Regular cardiac myocyte (primary cell): ENCODE measurements at places on chromosomes 12 and 14. TPM values are rescaled to one million over a fixed set of nuclear protein-coding genes. Genes with fewer than 3 reads are reported as not detected.

SMCO2 gene
- total RNA-seq = not detected in 2 replicates

BDKRB2 gene
- total RNA-seq = 0.58 and 11.0 TPM in 2 replicates

TTC9 gene
- total RNA-seq = under 0.01 TPM in 2 replicates

MYF5 gene
- total RNA-seq = not detected in 2 replicates

ADAM20 gene
- 0.38 and 2.3 TPM in 2 replicates for total RNA-seq

VRTN gene
- total RNA-seq = not detected in 2 replicates

KSR2 gene
- not detected in 2 replicates for total RNA-seq

ANO2 gene
- total RNA-seq = 0.19 and 0.85 TPM in 2 replicates

KRT75 gene
- total RNA-seq = not detected in 2 replicates

KRT78 gene
- not detected in 2 replicates for total RNA-seq

FAM222A gene
- under 0.01 and 0.38 TPM in 2 replicates for total RNA-seq

KRT77 gene
- total RNA-seq = not detected in 2 replicates

TMTC3 gene
- total RNA-seq = 61.7 and 71.6 TPM in 2 replicates

RAD9B gene
- 0.28 and 0.58 TPM in 2 replicates for total RNA-seq

POLE2 gene
- 3.4 and 18.8 TPM in 2 replicates for total RNA-seq

SPX gene
- total RNA-seq = 0.38 and 0.85 TPM in 2 replicates

CARMIL3 gene
- not detected in 2 replicates for total RNA-seq

CCDC198 gene
- total RNA-seq = under 0.01 TPM in 1 of 2 replicates, not detected in the other

TAS2R19 gene
- total RNA-seq = 2.1 and 7.3 TPM in 2 replicates

TRPV4 gene
- 1.2 and 1.7 TPM in 2 replicates for total RNA-seq
